Activated CD8-positive, alpha-beta memory T cell treated with anti-CD3 and anti-CD28 coated beads for 1 hour (primary cell): ENCODE measurements at places on chromosomes 16 and 17.

GRCh38 chr17:19379361-19380065 lies 1.2 kb downstream of the MAPK7 start:
- no peak for DNase-seq

DNA sequence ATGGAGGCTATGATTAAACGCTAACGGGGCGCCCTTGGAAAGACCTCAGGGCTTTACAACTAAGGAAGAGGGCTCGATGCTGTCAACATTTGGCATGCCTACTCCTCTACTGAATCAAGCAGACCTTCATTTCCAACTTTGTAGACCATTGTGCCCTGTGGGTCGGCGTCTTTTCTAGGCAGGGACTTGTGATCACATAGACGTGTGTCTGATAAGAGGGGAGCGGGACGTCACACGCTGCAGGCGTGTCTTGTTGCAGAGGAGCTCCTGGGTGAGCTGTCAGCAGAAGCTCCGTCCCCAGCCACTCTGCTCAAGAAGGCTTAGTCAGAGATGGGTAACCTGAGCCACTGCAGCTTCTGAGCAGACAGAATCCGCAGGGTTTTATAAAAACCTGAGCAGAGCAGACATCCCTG lies 2.8 kb downstream of the MAPK8IP3 start:
- no peak for DNase-seq

DNA sequence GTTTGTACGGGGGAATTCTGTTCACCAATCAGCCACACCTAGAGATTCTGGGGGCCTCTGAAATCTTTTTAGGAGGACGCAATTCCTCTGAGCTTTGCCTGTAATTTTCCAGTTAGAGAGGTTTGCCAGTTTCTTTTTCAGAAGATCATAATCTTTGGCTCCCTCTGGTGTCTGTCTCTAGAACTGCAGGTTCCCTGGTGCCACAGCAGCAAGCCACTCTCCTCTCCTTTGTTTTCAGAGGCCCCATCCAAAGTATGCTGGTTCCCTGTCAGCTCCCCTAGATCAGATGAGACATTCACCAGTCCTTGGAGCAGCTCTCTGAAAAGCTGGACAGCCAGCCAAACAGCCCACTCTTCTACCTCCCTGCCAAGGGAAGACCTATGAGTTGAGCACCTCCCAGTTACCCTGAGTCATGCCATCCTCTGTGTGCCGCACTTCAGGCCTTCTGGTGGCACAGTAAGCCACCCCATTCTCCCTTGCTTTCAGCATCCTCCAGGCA lies 36.1 kb downstream of the RNF112 start:
- DNase-seq = peak; percentile 47

GRCh38 chr16:82232806-82233205 lies 62.8 kb upstream of the MPHOSPH6 start:
- DNase-seq = no peak

DNA sequence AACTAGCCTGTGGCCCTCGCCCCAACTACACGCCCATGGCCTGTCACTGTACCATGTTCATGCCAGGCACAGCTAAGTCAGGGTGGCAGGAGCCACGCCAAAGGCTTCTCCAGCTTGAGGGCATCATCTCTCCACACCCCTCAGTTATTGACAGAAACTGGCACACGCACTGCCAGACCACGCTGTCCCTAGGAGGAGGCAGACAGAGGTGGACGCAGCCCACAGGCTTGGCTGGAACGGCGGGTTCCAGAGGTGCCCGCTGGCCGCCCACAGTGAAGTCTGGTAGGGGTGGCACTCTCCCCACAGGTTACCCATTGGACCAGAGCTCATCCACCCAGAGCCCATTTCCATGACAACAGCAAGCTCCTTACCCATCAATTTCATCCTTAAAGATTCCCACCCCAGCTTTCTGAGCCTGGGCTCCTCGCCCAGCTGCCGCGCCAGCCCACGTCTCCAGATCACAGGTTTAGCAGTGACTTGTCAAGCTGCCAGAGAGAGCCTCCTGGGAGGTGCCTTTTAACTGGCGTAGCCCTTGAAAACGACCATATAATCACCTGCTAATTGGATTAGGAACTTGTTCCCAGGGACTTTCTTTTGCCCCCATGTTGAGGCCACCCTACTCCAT lies 27.9 kb downstream of the RPRML start:
- DNase-seq = no peak

DNA sequence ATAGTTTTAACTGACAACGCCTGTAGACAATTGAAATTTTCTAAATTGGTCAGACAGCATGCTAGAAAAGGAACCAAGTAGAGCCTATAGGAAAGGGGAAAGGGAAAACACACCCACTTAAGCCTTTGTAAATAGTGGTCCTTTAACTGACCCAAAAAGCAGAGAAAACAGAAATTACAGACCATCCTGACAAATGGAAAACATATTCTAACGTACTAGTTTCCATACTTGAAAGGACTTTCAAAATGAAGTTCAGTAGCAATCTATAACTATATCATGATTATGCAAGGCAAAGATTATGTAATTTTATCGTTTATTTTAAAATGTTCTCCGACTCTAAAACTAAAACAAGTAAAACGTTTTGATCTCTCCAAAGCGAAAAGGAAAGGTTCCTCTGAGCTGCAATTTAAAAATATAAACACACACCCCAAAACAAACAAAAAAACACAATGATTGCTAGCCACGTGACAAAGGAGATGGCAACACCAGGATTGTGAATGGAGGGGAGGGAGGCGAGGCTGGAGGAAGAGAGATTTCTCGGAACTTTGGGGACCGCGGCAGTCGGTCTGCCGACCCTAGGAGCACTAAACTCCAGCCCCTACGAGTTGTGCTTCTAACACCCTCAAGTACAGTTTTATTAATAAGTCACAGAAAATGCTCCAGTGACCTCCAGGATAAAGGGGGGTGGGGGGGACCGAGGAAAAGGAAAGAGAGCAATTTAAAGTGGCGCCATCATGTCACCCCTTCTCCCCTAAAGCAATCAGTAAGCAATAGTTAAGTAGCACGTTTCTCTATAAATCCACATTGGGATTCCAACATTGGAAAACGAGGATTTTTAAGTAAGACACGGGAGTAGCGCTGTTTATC lies 1.7 kb downstream of the KANSL1 start:
- no peak for DNase-seq

DNA sequence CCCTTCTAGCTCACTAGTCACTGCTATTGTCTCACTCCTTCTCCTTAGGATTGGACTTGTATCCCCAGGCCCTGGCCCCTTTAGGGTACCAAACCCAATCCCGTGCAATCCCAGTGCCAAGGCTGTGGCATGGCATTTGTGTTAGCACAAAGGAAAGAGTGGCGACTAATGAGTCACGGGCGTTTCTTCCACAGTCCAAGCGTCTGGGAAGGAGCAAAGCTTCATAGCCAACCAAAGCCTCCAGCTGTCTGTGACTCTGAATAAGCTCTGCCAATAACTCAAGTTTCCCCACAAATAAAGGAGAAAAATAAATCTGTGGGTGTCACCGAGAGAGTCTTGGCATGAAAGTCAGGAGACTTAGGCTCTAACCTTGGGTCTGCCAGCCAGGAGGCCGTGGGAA lies 54.6 kb upstream of the COX10 start:
- DNase-seq = no peak

DNA sequence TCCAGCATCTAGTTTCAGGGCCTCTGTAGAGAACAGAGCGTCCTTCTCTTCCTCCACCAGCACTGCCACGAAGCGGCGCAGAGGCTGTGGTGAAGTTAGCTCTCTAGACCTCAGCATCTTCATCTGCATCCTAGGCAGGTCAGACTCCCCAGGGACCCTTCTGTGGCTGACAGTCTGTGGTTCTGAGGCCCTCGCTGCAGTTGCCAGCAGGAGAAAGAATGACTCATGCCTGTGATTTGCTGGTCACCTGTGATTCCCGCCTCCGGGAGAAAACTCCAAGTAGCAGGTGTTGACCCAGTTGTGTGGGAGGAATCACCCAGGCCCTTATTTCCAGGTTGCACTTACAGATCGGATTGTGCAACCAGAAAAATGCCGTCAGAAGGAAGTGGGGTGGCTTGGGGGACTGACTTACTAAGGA lies 117.3 kb upstream of the CACNG5 start:
- no peak for DNase-seq

- DNase-seq = no peak
Measured at GRCh38 chr16:73888840-73889490, 407.6 kb upstream of the PSMD7 start.
